ENCODE measurements at places on chromosomes 1 and 21. TPM values are rescaled to one million over a fixed set of nuclear protein-coding genes. Genes with fewer than 3 reads are reported as not detected.

The UBE4B gene
- 37.9 TPM for total RNA-seq

- no peak for DNase-seq
Measured at GRCh38 chr1:211797994-211798393, 32.6 kb downstream of the LPGAT1 start.

GRCh38 chr1:160618763-160619274, 28.0 kb downstream of the SLAMF1 start:
- DNase-seq, result peak; percentile 38

The CGN gene
- 20.1 TPM for total RNA-seq

GRCh38 chr1:27868932-27869718, 3.2 kb upstream of the THEMIS2 start:
- DNase-seq, result no peak

- DNase-seq, result peak; percentile 13
Measured at GRCh38 chr1:236451796-236452373, 57.8 kb downstream of the EDARADD start.

The FBXO2 gene
- total RNA-seq, result 15.3 TPM

The OR2T29 gene
- total RNA-seq, result not detected

DNA sequence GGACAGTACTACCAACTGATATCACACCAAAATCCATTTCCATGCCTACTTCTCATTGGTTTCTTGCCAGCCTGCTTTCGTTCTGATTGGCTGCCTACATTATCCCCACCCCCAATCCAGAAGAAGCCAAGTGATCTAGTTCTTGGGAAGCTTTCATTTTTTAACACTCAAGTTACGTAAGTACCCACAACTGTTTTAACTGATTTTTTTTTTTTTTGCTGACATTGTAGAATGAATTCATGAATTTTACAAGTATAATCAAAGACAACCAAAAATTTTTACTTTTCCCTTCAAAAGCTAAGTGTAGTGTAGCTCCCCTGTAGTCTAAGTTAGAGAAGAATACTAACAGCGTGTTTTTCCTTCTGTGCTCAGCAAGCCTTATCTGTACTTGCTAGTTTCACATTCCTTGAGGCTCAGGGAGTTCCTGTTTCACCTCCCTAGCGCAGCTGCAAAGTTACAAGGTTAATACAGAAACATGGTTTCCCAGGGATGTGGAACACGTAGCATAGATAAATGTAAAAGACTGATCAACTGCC, at the start of gene SLC9C2:
Gene SLC9C2 (minus strand): TSS at position 17 of the 536 bp plus-strand sequence. CDS start 1,296 bp downstream, outside the sequence.
- no peak for DNase-seq

The GPR157 gene
- total RNA-seq, result 7.9 TPM

The LDLRAD1 gene
- not detected for total RNA-seq

The ECM1 gene
- 3.7 TPM for total RNA-seq

The PROK1 gene
- not detected for total RNA-seq

- peak; percentile 60 for DNase-seq
Measured at GRCh38 chr1:14498839-14499238, 99.6 kb upstream of the KAZN start.

The RIPPLY3 gene
- 11.4 TPM for total RNA-seq

DNA sequence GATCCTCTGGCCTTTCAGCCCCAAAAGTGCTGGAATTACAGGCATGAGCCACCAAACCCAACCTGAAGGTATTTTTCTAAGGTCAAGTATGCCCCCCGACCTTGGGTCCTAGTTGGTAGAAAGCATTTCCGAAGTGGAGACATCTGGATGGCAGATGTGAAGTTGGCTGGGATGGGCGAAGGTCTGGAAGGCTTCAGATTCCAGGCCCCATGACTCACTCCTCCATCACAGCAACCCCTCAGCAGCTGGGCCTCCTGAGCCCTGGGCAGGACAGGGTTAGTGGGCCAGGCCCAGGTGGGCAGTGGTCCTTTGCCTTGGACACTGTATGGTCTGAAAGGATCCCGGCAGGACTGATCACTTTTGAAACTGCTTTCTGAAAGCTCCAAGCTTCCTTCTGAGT, 23.3 kb downstream of the NAV1 start:
- no peak for DNase-seq

DNA sequence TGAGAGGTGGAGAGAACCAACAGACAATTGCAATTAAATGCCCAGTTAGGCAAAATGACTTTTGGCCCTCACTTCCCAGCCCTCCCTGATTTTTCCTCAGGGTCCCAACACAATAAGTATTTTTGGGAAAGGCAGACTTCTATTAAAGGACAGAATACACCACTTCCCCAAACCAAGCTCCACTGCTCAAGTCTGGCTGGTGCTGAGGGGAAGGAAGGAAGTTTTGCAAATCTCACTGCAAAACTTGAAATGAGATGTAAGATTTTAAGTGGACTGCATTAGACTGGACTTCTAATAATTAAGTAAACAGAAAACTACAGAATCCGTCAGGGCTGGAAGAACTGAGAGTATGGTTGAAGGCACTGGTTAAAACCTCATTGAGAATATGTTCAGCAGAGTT, 32.2 kb upstream of the CD1D start:
- DNase-seq, result no peak

GRCh38 chr1:56032096-56032676, 547.2 kb downstream of the PLPP3 start:
- DNase-seq, result no peak

DNA sequence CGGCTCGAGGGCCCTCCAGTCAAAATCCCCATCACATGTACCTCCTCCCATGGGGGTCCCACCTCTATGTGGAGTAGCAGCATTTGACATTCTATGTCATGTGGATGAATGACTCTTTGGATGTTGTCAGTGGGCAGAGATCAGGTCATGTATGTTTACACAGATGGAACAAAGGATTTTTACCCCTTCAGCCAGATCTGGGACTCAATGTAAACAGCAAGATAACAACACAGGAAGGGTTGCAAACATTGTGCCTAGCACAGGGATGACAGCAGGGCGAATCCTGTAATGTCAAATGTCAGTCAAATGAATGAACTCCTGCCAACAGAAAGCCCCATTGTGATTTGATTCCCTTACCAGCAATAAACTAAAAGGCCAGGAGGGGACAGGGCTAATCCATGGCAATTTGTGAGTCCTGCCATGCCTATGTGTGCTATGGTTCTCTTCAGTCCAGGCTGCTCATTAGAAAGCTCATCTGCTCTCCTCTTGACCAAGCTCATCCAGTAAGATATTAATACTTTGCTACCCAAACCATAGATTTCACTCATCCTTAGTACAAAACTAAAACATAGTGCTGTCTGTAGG, 60.3 kb downstream of the PGBD5 start:
- DNase-seq, result no peak

The BLACAT1 gene
- total RNA-seq, result 1.5 TPM

DNA sequence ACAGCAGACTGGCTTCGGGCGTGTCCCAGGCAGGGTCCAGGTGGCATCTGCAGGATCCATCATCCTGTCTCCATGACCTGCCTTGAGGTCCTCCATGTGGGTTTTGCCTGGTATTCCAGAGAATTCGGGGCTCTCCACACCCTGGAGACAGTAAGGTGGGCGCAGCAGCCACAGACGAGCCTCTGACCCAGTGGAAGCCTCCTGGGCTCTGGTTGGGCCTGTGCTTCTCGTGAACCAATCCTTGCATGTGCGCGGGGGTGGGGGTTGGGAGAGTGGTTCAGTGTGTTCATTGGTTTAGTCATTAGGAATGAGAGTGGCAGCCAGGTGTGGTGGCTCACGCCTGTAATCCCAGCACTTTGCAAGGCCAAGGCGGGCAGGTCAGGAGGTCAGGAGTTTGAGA, 32.1 kb upstream of the TNFRSF1B start:
- DNase-seq, result no peak

DNA sequence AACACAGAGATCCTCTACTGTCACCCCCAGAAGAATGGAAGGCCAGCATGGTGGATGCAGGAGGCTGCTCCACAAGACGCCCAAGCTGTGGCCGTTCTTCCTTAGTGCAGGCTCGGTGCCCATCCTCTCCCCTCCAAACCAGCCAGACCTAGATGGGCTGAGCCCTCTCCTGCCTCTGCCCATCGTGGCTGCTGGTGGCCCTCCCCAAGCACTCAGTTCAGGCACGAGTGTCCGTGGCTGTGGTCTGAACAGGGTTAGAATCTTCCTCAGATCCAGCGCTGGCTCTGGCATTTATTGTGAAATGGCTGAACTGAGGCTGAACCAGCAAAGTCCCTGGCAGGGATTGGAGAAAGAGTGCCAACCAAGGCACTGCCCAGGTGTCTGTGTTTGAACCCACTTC, 59.5 kb downstream of the TRIM11 start:
- no peak for DNase-seq

- DNase-seq, result no peak
Measured at GRCh38 chr1:163467289-163467688, 145.5 kb downstream of the NUF2 start.

The CENPL gene
- total RNA-seq, result 92.8 TPM

- no peak for DNase-seq
Measured at GRCh38 chr1:118486199-118486598, 301.2 kb upstream of the SPAG17 start.

The HRNR gene
- not detected for total RNA-seq

Measured in PC-3 (cell line).